ENCODE measurements at places on chromosomes 2 and 18.

DNA sequence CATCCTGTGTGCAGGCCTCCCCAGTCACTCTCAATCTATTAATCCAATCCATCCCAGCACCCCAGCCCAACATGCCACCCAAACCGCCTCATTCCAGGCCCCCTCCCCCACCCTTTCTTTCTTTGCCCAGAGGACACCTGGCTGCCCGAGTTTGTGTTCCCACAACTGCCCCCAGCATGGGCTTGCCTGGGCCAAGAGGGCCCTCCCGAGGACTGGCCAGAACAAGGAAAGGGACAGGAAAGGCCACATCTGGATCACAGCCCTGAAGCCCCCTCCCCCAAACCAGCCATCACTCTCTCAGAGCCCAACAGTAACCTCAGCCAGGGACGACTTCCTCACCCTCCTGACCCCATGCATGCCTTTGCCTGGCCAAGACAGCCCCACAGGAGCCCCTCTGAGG lies 1.2 kb downstream of the TNS1 start:
- DNase-seq, result no peak
- H3K4me3 ChIP-seq, result no peak overlapping the region
- H3K36me3 ChIP-seq, result no peaks in the 10 kb centered on the region
- H3K27me3 ChIP-seq, result no peaks in the 10 kb centered on the region
- peaks cover 4% of the 10 kb centered on the region for H3K4me1 ChIP-seq
- H3K27ac ChIP-seq, result no peak overlapping the region

DNA sequence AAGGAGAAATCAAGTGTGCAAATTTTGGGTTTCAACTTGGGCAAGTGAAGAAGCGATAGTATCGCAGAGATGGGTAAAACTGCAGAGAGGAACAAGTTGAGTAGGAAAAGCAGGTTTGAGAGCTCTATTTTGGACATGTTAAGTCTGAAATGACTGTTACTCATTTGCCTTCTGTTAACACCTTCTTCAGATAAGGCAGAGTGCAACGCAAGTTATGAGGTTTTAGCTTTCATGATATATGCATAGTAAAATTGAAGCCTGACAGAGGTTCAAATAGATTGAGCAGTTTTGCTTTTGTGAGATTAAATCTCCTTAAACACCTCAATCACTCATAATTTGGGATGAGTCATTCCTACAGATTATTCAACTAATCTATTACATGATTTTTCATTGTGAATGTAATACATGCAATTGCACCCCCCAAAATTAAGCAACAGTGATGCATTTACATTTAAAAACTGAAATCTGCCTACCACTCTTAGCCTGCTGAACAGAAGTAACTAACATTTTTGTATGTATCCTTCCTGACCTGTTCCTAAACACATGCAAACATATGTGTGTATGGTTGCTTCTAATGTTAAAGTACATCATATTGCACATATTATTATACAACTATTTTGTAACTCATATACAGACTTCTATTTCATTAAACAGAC lies 575.4 kb downstream of the ARHGAP15 start:
- H3K36me3 ChIP-seq, result no peaks in the 10 kb centered on the region
- no peak for DNase-seq
- H3K27ac ChIP-seq, result no peak overlapping the region
- no peak overlapping the region for H3K4me3 ChIP-seq
- peaks cover 12% of the 10 kb centered on the region for H3K4me1 ChIP-seq

DNA sequence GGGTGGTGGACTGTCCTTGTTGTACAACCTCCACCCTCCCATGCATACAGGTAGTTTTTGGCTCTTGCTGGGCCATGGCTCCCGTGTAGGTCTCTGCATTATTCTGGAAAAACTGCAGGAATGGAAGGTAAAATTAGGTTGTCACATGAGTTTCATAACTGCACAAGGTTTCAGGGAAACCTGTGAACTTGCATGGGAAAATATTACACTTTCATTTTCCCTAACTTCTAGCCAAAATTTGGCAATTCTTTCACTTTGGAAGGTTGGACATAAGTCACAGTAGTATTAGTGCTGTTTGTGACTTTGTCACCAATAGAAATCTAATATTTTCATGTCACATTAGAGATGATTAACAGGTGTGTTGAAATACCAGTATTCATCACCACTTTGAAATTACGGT lies 118.1 kb upstream of the MGAT5 start:
- peaks cover 53% of the 10 kb centered on the region for H3K4me1 ChIP-seq
- H3K27ac ChIP-seq, result peak overlapping the region; percentile 84

DNA sequence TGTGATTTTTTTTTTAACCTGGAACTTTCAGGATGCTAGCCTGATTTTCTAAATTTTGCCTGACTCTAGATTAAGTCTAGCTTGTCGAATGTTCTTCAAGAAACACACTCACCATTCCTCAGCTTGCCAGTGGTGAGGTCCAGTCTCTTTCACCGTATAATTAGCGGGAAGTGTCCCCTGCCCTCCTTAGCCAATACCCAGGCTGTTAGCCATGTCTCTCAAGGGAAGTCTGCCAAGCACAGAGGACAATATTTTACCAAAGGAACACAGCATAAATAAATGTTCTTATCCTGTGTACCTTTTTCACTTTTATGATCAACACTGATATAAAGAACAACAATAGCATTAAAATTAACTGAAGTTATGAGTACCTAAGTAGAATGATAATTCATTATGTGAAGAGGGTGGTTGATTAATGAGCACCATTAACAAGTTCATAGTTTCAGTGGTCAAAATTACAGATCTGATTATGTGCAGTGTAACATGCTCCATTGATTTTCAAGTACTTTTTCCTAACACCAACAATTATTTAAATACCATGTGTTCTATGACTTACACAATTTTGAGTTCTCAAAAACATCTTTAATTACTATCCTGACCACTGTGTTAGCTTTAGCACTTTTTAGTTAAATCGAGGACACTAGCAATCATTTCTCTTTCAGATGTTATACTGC lies 445.8 kb upstream of the RAB12 start:
- no peaks in the 10 kb centered on the region for H3K4me1 ChIP-seq
- DNase-seq, result no peak
- no peaks in the 10 kb centered on the region for H3K27me3 ChIP-seq
- H3K36me3 ChIP-seq, result no peaks in the 10 kb centered on the region
- no peak overlapping the region for H3K4me3 ChIP-seq

- no peaks in the 10 kb centered on the region for H3K36me3 ChIP-seq
- H3K4me3 ChIP-seq, result no peak overlapping the region
- H3K27me3 ChIP-seq, result no peaks in the 10 kb centered on the region
- no peaks in the 10 kb centered on the region for H3K4me1 ChIP-seq
- H3K27ac ChIP-seq, result no peak overlapping the region
Measured at GRCh38 chr2:140589273-140589672, 1541.5 kb downstream of the LRP1B start.

DNA sequence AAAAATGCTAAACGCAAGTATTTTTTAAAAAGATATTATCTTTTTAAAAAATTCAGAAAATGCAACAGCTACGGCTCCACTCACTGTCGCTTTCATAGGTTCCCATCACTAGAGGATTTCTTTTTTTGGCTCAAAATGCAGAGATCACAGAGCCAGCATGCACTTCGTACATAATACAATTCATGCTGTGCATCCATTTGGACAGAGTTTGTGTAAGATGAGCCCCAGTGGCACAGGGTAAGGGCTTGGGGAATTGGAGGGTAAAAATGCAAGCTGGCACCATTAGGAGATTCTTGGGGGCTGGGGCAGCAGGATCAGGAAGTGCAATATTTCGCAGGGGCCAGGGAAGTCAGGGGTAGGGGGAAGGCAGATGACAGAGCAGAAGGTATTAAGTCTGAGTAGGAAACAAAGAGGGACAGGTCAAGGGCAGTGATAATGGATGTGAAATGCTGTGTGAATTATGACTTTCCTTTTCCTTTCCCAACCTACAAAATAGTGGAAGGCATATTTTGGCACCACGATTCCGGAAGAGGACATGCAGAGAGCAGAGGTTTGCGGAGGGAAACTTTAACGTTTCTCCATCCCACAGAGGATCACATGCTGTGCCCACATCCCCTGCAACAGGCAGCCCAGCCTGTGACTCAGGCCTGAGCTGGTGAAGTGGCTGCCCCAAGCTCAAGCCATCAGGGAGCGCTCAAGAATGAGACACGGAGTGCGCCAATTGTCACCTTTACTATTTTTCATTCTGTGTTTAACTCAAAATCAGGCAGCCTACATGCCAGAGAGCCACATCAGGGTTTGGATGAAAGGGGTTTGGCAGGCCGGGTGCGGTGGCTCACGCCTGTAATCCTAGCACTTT lies 4.7 kb downstream of the CAPG start:
- no peaks in the 10 kb centered on the region for H3K27me3 ChIP-seq
- H3K4me3 ChIP-seq, result no peak overlapping the region
- no peak for DNase-seq
- peaks cover 5% of the 10 kb centered on the region for H3K4me1 ChIP-seq
- H3K27ac ChIP-seq, result no peak overlapping the region

DNA sequence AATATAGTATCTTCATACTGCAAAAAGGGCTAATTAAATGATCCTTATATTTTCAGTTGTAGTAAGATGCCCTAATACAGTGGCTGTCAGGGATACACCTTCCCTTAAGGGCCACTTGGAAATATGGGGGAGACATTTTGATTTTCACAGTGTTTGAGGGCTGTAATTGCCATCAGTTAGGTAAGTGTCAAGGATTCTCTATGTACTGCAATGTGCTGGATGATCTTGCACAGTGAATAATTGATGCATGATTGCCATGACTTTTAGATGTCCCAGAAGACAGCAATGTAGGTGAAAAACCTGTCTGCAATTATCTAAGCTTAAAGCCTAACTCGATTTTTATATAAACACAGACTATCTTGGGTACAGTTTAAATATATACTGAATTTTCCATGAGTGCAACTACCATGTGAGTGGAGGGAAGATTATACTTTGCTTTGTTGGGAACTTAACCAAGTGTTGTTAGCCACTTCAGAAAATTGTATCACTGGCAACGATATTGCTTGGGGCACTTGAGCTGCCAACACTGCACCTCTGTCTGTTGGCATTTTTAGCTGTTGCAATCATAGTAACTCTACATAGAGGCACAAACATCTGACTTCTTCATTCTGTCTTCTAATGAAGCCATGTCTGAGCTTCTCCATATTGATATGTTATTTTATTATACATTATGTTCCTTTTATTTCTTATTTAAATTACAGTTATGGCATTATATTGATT lies 45.2 kb downstream of the MAIP1 start:
- H3K36me3 ChIP-seq, result no peaks in the 10 kb centered on the region
- no peaks in the 10 kb centered on the region for H3K4me1 ChIP-seq
- H3K4me3 ChIP-seq, result no peak overlapping the region
- no peak overlapping the region for H3K27ac ChIP-seq
- H3K27me3 ChIP-seq, result no peaks in the 10 kb centered on the region
- no peak for DNase-seq

DNA sequence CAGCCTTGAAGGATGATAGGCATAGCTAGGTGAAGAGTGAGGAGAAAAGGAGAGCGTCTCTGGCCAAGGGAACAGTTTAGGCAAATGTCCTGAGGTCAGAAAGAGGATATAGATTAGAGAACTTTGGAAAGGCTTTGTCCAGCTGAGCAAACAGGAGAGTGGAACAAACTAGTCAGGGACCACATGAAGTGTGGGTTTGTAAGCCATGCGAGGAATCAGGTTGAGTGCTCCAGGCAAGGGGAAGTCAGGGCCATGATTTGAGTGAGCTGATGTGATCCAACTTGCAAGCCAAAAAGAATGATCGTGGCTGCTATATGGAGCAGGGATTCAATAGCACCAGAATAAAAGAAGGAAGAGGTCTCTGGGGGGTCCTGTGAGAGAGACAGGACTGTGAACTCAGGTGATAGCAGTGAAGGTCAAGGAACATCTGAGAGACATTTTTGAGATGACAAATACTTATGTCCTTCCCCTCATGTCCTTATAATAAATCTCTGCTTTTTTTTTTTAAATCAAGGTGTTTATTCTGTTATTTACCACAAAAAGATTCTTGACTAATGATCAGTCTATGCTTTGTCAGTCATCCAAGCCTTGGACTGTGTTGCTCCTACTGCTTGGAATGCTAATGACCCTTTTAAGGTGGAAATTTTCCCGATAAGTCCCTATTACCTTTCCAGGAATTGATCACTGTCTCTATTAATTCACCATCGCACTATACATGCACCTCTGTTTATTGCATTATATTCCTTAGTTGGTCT lies 472.6 kb downstream of the TXNL1 start:
- peaks cover 47% of the 10 kb centered on the region for H3K4me1 ChIP-seq
- no peaks in the 10 kb centered on the region for H3K36me3 ChIP-seq
- no peak overlapping the region for H3K4me3 ChIP-seq
- no peak for DNase-seq
- H3K27me3 ChIP-seq, result no peaks in the 10 kb centered on the region
- no peak overlapping the region for H3K27ac ChIP-seq

GRCh38 chr2:136254681-136255080 lies 136.7 kb upstream of the CXCR4 start:
- no peaks in the 10 kb centered on the region for H3K27me3 ChIP-seq
- H3K27ac ChIP-seq, result no peak overlapping the region
- no peak overlapping the region for H3K4me3 ChIP-seq
- no peak for DNase-seq
- no peaks in the 10 kb centered on the region for H3K4me1 ChIP-seq

DNA sequence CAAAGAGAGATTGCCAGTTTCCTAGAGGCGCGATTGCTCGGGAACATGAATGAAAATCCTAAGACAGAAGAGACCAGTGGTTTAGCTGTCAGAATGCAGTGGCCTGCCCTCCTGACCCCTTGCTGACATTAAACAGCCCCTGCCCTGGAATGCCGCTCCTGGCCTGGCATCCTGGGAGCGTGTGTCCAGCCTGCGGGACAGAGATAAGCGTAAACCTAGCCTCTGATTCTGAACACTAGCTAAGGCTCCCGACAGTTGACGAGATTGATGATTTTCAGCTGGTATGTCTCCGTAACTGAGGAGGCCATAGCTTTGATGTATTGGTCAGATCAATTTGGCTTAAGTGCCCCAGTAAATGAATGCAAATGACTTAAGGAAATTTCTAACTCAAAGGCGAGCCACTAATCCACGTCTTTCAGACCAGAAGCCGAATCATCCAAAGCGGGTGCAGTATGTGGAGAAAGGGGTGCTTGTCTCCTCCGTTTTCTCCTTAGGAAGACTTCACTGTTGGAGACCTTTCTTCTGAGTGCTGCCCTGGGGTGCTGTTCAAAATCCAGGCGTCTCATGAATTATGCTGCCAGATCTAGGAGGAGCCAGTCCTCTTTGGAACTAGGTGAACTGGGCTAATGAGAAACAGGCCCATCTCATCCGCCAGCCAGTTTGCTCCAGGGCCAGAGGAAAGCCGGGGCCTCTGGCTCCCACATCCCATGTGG lies 142.5 kb upstream of the L3MBTL4 start:
- peak; percentile 96 for DNase-seq
- H3K36me3 ChIP-seq, result no peaks in the 10 kb centered on the region
- peak overlapping the region; percentile 97 for H3K27ac ChIP-seq
- peaks cover 36% of the 10 kb centered on the region for H3K4me1 ChIP-seq
- no peak overlapping the region for H3K4me3 ChIP-seq

DNA sequence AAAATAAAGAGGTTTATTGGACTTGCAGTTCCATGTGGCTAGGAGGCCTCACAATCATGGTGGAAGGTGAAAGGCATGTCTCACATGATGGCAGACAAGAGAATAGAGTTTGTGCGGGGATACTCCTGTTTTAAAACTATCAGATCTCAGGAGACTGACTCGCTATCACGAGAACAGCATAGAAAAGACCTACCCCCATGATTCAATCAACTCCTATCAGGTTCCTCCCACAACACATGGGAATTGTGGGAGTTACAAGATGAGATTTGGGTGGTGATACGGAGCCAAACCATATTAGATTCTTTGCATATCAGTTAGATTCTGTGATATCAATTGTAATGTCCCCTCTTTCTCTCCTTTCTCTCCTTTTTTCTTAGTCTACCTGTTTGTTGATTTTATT lies 1178.7 kb upstream of the LRRTM1 start:
- no peaks in the 10 kb centered on the region for H3K27me3 ChIP-seq
- H3K4me1 ChIP-seq, result no peaks in the 10 kb centered on the region
- DNase-seq, result no peak
- H3K4me3 ChIP-seq, result no peak overlapping the region

Data from cardiac muscle cell (in vitro differentiated cells and primary cell).